Tibial artery (tissue), 4 donors: ENCODE measurements at places on chromosomes 3 and 15.

- DNase-seq = no peak
Measured at GRCh38 chr3:50480471-50480870, 23.0 kb downstream of the CACNA2D2 start.

DNA sequence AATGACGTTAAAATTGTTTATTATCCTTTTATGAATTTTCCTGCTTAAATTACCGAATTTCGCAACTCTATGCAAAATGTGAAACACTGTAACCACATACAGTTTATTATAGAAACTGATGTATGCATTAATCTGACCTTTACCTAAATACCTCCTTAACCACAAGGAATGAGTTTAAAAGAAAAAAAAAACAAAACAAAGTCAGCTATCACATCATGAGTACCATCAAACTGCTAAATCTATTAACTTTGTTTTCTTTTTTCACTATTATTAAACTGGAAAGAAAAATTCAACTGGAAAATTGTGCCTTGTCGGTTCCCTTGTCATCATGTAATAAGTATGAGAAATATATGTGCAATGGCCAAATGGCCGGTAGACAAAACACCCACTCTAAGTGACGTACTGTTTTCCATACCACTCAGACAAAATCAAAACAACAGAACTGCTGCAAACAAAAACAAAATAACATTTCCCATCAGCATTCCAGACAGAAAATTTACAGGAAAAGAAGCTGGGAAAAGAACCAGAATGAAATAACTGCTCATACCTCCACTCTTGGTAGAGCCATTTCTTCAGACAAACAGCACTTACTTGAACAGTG lies 415.3 kb downstream of the FOXP1 start:
- no peak for DNase-seq

DNA sequence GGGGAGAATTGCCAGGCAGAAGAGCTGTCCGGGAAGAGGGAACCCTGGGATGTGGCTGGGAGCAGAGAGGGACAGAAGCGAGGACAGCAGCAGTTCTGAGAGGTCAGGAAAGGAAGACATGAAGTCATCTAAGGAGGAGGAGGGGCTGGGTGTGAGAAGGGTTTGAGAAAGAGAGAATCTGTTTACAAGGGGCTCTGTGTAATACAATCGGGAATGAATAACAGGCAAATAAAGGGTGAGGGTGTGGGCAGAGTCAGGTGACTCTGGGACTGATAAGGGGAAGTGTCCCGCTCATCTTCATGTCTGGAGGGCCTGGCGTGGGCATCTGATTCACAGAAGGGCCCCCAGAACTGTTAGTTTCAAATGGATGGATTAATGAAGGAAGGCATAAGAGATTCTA lies 191.3 kb downstream of the XXYLT1 start:
- no peak for DNase-seq

DNA sequence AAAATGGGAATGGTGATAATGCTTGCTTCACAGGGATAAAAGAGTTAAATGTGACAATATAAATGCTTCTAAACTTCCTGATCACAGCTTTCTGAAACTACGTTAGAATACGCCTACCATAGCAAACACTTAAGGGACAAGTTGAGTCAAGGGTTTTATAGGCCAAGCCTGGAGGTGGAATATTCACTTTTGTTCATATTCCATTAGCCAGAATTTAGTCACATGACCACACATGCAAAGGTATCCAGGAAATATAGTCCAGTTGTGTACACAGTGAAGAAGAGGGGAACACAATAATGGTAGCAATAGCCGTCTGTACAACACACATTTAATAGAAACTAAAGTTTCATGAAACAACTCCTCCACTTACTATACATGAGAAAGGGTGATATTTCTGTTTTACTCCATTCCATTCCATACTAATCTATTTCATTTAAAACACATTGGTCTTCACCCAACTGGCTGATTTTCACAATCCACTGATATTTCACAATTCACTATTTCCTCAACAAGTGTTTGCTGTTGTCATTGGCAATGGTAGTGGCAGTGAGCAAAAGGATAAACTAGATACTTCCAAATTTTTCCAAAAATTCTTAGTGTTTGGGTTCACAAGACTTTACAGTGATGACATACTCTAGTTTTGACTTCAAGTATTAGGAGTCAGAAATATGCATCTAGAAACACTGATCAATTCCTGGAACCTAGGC lies 270.9 kb downstream of the ERC2 start:
- DNase-seq = no peak

GRCh38 chr3:192494174-192494573 lies 233.2 kb downstream of the FGF12 start:
- DNase-seq = no peak

- no peak for DNase-seq
Measured at GRCh38 chr3:48014358-48014757, 1.9 kb downstream of the MAP4 start.

GRCh38 chr15:42716626-42717025 lies 20.3 kb downstream of the CDAN1 start:
- no peak for DNase-seq

- DNase-seq = no peak
Measured at GRCh38 chr3:33377489-33377888, 62.7 kb downstream of the UBP1 start.

DNA sequence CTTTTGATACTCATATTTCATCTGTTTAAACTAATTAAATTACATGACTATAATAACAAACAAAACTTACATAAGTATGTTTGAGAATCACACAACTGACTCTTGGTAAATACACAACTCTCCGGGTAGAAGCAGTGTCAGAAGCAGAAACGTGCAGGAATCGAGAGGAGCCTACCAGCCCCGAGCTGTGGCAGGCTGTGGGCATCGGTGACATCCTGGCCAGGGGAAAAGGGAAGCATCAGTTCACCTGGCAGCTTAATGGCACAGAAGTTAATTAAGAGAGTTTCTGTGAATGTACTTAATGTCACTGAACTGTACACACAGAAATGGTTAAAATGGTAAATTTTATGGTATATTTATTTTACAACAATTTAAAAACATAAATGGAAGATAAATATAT lies 90.2 kb downstream of the CRTC3 start:
- no peak for DNase-seq

DNA sequence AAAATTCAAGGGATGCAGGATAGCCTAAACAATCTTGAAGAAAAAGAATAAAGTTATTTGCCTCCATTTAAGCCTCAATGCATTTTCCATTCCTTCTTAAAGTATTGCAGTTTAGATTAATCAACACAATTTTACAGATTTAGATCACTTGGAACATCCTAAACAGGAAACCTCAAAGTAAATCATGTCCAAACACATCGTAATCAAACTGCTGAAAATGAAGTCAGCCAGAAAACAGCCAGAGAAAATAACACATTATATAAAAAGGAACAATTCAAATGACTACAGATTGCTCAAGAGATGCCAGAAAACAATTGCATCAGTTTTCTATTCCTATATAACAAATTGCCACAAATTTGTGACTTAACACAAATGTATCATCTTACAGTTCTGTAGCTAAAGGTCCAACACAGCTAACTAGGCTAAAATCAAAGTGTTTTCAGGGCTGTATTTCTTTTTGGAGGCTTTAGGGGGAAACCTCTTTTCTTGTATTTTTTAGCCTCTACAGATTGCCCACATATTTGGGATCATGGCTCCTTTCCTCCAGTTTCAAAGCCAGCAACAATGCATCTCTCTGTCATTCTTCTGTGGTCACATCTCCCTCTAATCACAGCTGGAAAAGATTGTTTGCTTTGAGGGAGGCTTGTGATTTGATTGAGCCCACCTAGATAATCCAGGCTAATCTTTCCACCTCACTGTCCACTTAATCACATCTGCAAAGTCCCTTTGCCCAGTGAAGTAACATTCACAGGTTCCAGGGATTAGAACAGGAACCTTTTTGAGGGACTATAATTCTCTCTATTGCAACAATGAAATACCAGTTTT lies 543.3 kb upstream of the UBE2E2 start:
- DNase-seq = no peak

GRCh38 chr3:7658294-7658693 lies 797.4 kb downstream of the GRM7 start:
- DNase-seq = no peak

DNA sequence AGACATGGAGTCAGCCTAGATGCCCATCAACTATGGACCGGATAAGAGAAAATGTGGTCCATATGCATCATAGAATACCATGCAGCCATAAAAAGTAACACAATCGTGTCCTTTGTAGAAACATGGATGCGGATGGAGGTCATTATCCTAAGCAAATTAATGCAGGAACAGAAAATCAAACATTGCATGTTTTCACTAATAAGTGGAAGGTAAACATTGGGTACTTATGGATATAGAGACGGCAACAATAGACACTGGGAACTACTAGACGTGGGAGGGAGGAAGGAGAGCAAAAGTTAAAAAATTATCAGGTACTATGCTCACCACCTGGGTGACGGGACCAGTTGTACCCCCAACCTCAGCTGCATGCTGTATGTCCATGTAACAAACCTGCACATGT lies 2.5 kb downstream of the PLD1 start:
- DNase-seq = no peak

GRCh38 chr3:188861842-188862744 lies 309.7 kb upstream of the TPRG1 start:
- DNase-seq = no peak

DNA sequence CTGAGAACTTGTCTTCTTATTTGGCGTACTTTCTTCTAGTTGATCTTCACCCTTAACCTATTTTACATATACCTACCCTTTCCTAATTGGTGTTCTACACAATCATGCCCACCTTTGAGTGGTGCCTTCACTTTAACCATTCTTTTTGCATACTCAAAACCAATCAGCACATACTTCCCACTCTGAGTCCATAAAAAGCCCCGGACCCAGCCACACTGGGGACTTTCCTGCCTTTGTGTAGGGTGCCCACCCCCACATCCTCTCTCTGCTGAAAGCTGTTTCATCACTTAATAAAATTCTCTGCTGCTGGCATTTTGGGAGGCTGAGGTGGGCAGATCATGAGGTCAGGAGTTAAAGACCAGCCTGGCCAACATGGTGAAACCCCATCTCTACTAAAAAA lies 15.9 kb upstream of the CHST2 start:
- no peak for DNase-seq

- DNase-seq = no peak
Measured at GRCh38 chr3:172466553-172467130, 18.4 kb upstream of the GHSR start.

- DNase-seq = no peak
Measured at GRCh38 chr15:55914446-55914845, 79.0 kb downstream of the NEDD4 start.
